Iris pigment epithelial cell (primary cell): ENCODE measurements at places on chromosomes 3 and 15.

GRCh38 chr3:147377412-147378367 lies 28.7 kb downstream of the ZIC4 start:
- no peak for DNase-seq

GRCh38 chr15:73936588-73937290 lies 10.5 kb downstream of the LOXL1 start:
- no peak for DNase-seq

- no peak for DNase-seq
Measured at GRCh38 chr3:185760550-185760949, 64.3 kb downstream of the IGF2BP2 start.

- DNase-seq: peak; percentile 86
Measured at GRCh38 chr15:70852501-70853317, 1.2 kb downstream of the LARP6 start.

- peak; percentile 48 for DNase-seq
Measured at GRCh38 chr15:39230205-39230907, 350.5 kb upstream of the THBS1 start.

DNA sequence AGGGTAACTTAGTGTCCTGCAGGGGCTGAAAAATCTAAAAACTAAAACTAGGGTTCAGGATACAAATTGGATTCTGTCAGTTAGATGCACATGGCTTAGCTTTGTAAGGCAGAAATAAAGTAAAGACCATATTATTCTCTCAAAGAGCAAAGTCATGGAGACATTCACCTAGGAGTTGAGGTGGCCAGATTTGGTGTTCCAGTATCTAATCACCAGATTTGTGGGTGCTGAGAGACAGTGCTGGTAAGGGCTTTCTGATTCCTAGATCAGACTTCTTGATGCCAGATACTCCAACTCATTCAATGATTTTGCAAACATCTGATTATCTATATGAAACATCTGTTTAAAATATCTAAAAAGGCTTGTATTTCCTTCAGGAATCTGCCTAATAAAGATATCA lies 28.3 kb upstream of the TBC1D5 start:
- no peak for DNase-seq

DNA sequence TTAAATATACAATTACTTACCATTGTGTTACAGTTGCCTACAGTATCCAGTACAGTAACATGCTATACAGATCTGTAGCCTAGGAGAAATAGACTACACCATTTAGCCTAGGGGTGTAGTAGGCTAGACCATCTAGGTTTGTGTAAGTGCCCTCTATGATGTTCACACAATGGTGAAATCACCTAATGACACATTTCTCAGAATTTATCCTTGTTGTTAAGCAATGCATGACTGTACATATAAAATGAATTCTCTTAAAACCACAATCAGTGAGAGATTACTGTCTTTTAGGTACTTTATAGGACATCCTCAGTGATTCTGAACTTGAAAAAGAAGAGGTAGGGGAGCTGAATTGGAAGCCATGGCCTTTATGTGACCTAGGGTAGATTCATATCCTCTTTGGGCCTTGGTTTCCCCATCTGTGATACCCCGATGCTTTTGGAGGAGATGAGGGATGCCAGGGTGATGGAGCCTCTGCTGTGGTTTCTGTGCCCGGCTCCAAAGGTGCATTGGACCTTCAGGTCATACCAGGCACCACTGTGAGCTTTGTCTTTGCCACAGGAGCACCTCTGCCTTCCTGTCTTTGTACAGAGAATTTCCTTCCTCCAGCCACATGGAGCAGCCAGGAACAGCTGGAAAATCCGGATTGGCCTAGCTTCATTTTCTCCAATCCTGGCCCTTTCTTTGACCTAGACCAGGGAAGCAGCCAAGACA lies 51.9 kb upstream of the FLNB start:
- DNase-seq: peak; percentile 96

DNA sequence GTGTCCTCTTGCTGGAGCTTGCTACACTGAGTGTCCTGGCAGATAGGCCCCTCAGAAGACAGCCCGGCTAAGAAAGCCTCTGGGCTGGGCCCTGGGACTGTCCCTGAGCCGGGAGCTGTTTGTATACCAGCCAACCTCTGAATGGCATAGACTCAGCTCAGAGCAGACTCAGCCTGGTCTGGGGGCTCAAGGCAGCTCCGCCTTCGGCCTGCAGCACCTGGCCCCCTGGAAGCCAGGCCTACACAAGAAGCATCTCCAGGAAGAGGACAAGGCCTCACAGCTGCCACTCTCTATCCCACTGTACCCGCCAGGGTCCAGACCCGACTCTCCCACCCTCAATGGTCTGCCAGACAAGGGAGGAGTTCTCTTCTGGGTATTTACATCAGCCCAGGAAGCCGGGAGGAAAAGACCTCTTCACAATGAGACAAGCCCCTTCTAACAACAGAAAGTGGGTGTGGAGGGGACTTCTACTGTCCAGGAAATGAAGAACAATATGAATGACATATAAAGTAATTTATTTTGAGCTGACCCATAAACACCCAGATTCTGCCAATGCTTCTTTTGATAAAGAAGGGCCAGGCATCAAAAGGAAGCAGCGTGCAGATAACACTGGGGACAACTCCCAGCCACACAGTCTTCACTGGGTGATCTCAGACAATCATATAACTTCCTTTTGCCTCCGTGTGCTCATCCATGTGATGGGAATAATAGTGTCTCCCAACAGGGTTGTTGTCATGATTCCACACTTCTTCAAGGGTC lies 110.2 kb downstream of the TPRA1 start:
- no peak for DNase-seq

- peak; percentile 61 for DNase-seq
Measured at GRCh38 chr15:64333986-64334929, 21.7 kb downstream of the CSNK1G1 start.

DNA sequence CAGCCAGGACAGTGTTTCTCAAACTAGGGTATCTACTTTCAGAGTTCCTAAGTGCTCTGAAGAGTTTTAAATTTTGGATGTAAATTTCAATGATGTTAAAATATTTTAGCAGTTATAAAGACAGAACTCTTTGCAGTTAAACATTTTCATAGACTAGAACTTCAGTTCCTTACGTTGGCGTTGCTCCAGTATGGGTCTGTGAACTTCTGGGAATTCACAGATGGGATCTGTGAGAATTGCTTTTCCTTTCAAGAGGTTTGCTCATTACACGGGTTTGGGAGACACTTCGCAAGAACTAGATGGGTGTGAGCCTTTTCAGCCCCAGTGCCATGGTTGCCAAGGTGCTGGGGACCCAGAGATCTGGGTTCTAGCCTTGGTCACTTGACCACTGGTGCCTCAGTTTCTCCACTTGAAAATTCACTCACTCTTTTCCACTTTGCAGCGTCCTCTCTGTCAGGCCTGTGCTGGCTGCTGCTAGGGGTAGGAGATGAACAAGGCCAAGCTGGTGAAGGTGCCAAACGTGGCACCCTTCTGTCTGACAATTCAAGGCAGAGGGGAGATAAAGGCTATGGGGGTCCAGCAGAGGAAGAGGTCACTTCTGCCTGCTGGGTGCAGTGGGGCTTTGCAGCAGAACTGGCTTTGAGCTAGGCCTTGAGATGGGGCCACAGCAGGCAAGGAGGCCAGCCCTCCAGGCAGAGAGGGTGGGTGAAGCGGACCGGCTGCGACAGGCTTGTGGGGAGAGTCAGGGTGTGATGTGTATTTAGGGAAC lies 48.1 kb downstream of the EPHB3 start:
- no peak for DNase-seq

- DNase-seq: peak; percentile 76
Measured at GRCh38 chr15:45634432-45635190, at the start of gene SQOR. TSS of gene SQOR (plus strand) at chr15:45635029. CDS start at chr15:45658924, 23,895 bp downstream.

DNA sequence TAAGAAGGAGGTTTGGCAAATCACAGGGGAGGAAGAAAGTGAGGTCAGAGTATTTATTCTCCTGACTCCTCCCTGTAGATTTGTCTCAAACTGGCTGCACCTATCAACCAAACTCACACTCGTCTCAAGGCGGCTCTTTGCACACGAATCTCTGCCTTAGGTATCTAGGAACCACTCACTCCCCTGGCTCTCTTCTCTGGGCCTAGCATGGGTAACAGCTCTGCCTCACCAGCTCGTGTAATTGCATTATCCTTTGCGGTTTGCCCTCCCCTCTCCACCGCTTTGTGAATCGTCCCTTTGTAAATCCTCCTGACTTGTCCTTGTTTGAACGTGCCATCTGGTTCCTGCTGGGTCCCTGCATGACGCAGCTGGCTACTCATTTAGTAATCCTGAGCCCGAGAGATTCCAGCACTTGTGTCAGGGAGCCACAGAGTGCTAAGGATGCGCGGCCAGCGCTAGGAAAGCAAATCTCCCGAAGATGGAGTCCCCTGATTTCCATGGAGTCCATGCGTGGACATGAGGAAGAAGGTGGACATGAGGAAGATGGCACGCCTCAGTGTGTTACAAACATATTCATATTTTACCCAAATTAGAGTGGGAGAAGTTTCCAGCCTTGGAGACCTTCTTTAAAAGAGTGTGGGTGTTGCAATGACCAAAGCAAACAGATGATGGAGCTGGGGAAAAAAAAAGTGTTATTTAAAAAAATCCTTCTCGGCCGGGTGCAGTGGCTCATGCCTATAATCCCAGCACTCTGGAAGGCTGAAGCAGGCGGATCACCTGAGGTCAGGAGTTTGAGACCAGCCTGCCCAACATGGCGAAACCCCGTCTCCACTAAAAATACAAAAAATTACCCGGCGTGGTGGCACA lies 26.7 kb downstream of the NRROS start:
- peak; percentile 50 for DNase-seq

- DNase-seq: no peak
Measured at GRCh38 chr3:128933213-128933921, 53.9 kb downstream of the ACAD9 start.

DNA sequence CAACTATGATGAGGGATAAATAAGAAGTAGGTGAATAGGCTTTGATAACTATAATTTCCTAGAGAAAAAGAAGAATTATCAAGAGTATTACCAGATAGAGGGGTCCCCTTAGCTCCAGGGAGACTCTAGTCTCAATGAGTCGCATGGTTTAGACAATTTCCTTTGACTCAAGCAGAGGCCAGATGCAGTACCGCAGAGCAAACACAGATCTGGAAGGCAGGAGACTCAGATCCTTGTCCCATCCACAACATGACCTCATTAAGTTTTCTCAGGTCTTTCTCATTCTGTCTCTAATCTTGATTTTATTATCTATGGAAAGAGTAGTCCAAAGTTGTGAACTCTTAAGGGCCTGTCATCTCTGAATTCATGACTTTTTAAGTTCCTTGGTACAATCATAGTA lies 987.9 kb downstream of the NTRK3 start:
- peak; percentile 7 for DNase-seq

- peak; percentile 10 for DNase-seq
Measured at GRCh38 chr3:16740515-16740914, 135.3 kb upstream of the DAZL start.

- DNase-seq: no peak
Measured at GRCh38 chr3:142694225-142694624, 29.6 kb upstream of the TRPC1 start.

DNA sequence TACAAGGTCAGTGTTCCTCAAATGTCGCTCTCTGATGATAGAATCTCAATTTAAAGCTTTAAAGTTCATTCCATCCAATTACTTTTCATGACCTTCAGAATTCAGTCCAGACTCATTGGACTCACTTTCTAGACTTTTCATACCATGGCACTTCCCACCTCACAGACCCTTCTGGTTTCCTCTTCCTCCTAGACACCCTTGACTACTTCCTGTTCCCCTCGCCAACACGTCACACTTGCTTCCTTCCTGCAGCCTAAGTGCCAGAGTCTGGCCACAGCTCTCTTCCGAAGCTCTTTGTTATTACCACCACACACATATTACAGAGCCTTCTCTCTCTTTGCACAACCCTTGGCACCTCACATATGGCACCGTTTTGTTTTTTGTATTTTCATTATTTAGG lies 59.1 kb upstream of the UMPS start:
- no peak for DNase-seq

GRCh38 chr3:16849795-16850194 lies 35.0 kb upstream of the PLCL2 start:
- peak; percentile 80 for DNase-seq

GRCh38 chr3:112811917-112812660 lies 34.6 kb downstream of the CD200R1L start:
- DNase-seq: no peak

- DNase-seq: no peak
Measured at GRCh38 chr15:42274702-42274989, 1.4 kb upstream of the TMEM87A start.
